ENCODE measurements at places on chromosomes 1 and 21.

DNA sequence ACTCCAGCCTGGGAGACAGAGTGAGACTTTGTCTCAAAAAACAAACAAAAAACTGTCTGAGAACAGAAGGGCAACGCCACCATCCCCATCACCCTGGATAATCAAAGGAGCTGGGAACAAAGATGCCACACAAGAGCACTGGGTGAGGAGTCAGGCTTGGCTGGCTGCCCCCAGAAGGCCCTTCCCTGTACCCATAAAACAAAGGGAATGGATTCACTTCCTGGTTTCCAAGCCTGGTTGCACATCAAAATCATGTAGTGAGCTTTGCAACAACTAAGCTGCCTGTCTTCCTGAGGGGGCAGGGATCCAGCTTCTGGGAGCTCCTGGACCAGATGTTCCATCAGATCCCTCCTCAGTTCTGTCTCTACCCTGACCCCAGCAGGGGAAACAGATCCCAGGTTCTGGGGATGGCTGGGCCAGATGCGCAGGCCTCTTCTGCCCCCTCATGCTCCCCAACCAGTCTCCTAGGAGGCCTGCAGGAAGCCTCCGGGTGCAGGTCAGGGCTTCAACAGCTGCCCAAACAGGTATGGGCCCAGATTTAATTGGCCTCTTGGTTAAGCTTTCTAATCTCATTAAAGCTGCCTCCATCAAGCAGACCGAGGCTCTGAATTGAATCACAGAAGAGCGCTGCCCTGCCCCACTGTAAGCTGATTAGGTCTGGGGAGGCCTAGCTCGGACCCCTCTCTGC lies 97.8 kb downstream of the MRPL37 start:
- no peak for DNase-seq

DNA sequence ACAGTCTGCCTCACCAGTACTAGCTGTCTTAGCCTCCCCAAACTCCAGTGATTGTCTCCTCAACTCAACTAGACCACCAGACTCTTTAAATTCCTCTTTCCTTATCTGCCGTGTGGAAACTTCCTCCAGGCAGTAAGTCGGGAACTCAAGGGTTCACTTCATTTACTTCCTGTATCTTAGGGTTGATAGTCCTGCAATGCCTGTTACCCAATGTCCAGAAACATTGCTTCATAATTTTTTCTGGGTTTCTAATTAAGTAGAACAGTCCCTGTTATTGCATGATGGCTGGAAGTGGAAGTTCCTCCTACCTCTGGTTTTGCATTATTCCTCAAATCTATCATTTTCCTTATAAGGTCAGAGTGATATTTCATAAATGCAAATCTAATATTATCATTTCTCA lies 60.8 kb upstream of the RNF11 start:
- DNase-seq: no peak

- DNase-seq: no peak
Measured at GRCh38 chr21:41833497-41834115, 45.5 kb downstream of the PRDM15 start.

GRCh38 chr1:8578132-8578877 lies 239.1 kb downstream of the RERE start:
- DNase-seq: no peak

DNA sequence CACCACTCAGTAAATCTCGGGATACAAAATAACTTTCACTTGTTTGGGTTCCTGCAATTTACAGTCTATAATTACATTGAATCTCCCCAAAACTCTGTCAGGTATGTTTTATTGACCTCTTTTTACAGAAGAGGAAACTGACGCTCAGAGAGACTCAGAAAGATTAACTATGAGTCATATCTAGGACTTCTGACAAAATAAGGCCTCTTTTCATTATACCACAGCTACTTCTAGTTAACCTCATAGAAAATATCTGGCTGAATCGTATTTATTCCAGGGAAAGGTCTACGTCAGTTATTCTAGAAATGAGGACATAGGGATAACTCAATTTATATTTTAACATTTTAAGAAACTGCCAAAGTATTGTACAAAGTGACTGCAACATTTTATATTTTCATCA lies 211.1 kb upstream of the FAM78B start:
- no peak for DNase-seq

GRCh38 chr1:203130358-203130985 lies 2.9 kb downstream of the ADORA1 start:
- DNase-seq: no peak

DNA sequence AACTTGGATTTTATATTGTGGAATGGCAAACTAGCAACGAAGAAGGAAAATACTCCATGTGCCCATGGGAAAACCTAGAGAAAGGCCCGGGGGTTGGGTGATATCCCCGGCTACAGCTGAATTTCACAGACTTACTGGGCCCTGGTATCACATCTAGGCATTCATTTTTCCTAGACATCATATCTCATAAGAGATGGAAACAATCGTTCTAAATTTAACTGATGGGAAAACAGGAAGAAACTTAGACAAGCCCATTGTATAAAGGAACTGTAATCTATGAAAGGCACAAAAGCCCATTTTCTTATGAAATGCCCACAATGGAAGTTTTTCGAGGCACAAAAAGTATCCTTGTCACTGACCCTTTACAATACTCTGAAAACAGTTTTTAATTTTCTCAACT lies 407.9 kb upstream of the LYPLAL1 start:
- no peak for DNase-seq

DNA sequence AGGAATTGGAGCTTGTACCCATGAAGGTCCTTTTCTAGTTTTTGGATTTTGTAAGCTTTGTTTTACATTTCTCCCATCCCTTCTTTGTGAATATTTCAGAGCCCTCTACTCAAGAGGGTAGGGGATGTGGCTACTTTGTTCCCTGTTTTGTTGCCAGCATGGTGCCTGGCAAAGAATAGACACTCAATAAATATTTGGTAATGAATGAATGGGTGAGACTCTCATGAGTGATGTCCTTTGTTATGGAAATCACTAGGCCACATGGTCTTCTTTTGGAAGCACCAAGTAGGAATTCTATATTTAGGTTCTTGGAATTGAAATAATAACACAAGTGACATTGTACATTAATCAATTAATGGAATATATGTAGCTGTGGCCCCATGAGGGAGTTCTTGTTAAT lies 26.8 kb upstream of the ATP5PO start:
- DNase-seq: no peak

- DNase-seq: no peak
Measured at GRCh38 chr1:229068270-229068987, 202.5 kb upstream of the RAB4A start.

DNA sequence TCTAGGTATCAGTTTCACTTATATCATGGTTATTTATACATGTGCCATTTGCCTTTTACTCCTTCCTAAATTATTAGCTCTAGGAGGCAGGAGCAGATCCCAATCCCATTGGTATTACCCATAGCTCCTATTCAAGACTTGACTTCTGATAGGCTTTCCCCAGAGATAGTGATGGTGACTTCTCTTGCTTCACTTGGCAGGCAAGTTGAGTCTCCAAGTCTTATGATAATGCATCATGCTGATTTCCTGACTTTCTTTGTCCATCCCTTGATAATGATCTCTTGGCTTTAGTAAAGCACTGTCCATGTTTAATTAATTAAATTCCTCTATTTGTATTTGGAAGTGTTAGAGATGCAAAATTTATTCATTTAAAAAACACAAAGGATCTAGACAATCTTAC lies 253.5 kb upstream of the ADAMTS5 start:
- no peak for DNase-seq

- peak; percentile 33 for DNase-seq
Measured at GRCh38 chr1:55214212-55214933, 791 bp downstream of the USP24 start.

DNA sequence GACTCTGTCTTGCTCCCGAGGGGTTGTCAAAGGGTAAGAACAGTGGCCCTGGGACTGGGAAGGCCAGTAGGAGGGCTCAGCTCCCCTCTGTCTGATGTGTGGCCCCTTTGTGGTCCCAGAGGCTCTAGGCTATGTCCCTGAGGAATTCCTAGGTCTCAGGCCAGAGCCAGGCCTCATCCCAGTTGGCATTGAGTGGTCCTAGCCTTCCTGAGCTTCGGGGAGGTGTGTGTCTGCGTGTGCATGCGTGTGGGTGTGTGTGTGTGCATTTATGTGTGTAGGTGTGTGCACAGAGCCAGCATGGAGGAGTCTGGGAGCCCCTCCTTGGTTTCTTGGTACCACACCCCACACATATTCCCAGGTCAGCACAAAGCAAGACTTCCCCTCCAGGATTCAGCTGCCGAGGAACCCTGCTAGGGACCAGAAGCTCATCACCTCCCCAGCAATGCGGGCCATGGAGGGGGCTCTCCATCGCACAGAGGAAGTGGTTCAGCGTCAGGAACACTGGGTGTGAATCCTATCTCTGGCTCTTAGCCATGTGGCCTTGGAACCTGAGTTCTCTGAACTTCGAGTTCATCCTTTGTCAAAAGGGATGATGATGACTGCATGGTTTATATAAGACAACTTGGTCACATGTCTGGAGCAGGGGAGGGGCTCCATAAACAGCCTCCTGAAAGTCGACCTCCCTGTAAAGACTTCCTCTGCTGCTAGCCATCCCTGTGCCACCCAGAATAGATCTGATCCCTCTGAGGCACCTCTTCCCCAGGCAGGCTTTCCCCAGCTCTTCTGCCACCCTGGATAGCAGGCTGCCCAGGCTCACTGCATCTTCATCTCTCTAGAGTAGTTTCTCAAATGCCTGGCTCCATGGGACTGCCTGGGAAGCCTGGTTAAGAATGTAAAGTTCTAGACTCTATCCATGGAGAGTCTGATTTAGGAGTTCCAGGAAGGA lies 8.3 kb upstream of the EPS8L3 start:
- no peak for DNase-seq

- no peak for DNase-seq
Measured at GRCh38 chr1:205948039-205948438, 4.8 kb upstream of the SLC26A9 start.

DNA sequence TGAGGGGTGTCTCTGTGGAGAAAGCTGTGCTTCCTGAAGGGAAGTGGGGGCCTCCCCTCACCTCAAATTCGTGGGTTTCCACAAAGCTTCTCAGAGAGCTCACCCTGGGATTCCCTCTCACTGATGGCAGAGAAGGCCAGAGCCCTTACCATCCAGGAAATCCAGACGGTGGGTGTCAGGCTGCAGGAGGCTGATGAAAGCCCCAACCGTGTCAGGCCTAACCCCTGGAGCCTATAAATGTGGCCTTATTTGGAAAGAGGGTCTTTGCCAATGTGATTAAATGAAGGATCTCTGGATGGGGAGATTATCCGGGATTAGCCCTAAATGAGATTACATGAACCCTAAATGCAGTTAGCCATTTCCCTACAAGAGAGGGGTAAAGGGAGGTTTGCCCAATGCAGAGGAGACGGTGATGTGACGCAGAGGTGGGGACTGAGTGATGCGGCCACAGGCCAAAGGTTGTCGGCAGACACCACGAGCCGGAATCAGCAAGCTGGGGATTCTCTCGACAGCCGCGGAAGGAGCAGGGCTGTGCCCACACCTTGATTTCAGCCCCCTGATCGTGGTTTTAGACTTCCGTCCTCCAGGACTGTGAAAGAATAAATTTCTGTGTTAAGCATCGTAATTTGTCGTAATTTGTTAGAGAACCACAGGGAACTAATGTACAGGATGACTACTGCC lies 82.6 kb downstream of the TOMM20 start:
- DNase-seq: no peak

- DNase-seq: no peak
Measured at GRCh38 chr1:172134087-172134731, 286.3 kb upstream of the C1orf105 start.

GRCh38 chr1:175380521-175381300 lies 188.1 kb upstream of the KIAA0040 start:
- no peak for DNase-seq

GRCh38 chr1:72397786-72398185 lies 115.4 kb upstream of the NEGR1 start:
- DNase-seq: no peak

- no peak for DNase-seq
Measured at GRCh38 chr1:160706526-160707235, 4.9 kb downstream of the CD48 start.

DNA sequence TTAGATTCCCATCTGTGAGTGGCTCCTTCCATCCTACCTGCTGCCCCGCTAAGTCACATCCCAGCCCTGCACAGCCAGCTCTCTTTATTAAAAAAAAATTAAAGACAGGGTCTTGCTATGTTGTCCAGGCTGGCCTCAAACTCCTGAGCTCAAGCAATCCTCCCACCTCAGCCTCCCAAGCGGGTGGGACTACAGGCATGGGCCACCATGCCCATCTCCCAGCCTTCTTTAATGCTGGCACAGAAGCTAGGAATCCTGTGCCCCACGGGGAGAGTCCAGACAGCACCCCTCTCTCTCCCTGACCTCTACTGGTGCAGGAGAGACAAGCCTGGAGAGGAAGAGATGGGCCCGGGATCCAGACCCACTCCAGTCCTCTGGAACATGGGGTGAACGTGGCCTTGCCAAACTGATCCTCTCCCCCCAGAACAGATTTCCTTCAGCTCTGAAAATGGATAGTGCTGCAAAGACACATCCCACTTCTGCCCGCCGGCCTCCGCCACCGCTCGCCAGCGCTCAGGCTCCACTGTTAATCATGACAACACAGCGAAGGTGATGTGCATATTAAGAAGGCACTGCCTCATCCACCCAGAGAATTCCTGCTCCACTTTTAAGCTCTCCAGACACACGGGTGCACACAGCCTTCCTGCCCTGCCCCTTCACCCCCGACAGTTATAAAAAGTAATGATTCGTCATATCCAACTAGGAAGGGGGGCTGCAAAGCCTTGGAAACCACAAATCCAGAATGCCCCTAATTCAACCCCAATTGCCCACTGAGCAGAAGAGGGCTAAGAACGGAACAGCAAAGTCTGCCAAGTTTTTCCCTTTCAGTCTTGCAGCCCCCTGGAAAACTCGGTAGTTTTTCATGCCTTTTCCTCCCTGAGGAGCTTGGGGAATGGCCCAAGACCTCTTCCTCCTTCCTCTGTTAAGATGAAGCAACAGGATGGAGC lies 68.1 kb downstream of the MRPL37 start:
- no peak for DNase-seq

Measured in activated CD8-positive, alpha-beta memory T cell treated with anti-CD3 and anti-CD28 coated beads, Interleukin-2, amount 50 U/mL, for 4 hours (primary cell).